ENCODE measurements at places on chromosomes 11 and 22. TPM values are rescaled to one million over a fixed set of nuclear protein-coding genes. Genes with fewer than 3 reads are reported as not detected.

DNA sequence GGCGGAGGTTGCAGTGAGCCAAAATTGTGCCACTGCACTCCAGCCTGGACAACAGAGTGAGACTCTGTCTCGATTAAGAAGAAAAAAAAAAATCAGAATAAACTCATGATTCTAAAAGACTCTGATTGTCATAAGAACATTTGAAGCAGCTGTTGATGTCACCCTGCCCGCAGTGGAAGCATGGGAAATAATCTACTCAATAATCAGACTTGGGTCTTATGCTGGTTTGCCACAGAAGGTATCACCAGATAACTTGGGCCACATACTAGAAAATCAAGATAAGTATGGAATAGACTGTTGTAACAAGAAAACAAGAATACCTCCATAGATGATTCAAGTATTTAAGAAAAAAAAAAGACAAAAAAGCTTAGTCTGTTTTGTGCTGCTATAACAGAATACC lies 8.2 kb downstream of the CAVIN3 start:
- DNase-seq: no peak

- no peak for DNase-seq
Measured at GRCh38 chr22:49367041-49367697, 460.5 kb downstream of the BRD1 start.

GRCh38 chr11:117570701-117571100 lies 226.3 kb downstream of the DSCAML1 start:
- no peak for DNase-seq

DNA sequence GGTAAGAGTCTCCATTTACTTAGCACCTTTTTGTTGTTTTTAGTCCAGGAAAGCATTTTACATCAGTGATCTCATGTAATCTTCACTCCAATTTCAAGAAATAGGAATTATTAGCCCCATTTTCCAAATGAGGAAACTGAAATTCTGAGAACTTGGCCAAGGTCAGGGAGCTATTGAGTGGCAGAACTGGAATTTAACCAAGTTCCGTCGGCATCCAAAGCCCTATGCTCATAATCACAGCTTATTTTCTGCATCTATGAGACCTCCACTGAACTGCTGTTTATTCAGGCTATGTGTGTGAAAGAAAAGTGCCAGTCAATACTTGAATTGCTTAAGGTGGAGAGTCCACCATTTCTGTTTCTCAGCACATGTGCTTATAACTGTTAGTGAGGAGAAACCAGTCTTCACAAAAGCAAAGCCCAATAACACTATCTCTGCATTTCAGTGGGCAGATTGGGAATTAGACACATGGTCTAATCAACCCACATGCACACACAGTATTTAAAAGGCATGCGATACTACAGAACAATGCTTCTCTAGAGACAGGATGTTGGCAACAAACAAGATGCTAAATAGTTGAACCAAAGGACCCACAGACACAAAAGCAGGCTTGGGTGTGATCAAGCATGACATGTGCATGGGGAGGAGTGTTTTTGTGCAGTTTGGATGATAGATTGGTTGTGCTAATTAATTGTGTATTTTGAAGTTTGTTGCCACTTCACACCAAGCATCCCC lies 780.6 kb downstream of the OPCML start:
- DNase-seq: no peak

GRCh38 chr22:46979506-46979905 lies 217.1 kb downstream of the TBC1D22A start:
- no peak for DNase-seq

GRCh38 chr11:110124605-110125004 lies 31.4 kb downstream of the ZC3H12C start:
- DNase-seq: no peak

DNA sequence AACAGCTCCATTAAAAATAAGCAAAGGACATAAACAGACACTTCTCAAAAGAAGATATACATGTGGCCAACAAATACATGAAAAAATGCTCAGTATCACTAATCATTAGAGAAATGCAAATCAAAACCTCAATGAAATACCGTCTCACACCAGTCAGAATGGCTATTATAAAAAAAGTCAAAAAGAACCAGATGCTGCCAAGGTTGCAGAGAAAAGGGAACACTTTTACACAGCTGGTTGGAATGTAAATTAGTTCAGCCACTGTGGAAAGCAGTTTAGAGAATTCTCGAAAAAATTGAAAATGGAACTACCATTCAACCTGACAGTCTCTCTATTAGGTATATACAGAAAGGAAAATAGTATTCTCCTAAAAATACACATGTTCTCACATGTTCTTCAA lies 102.4 kb upstream of the FIBIN start:
- DNase-seq: peak; percentile 7

Gene DCHS1
- 5.2 TPM for total RNA-seq

Gene FGF19
- total RNA-seq: not detected

Gene ETS1
- total RNA-seq: 35.5 TPM
